ENCODE measurements at places on chromosomes 7 and 10.

- DNase-seq = no peak
These were observed 257.6 kb upstream of the LRGUK start for GRCh38 chr7:133869556-133869955.

- DNase-seq = peak; percentile 30
These were observed 94.3 kb downstream of the USP6NL start for GRCh38 chr10:11517150-11517549.

- DNase-seq = no peak
These were observed 50.2 kb upstream of the PHYHIPL start for GRCh38 chr10:59126261-59126660.

- no peak for DNase-seq
These were observed 670.6 kb downstream of the SUGCT start for GRCh38 chr7:40805361-40805760.

DNA sequence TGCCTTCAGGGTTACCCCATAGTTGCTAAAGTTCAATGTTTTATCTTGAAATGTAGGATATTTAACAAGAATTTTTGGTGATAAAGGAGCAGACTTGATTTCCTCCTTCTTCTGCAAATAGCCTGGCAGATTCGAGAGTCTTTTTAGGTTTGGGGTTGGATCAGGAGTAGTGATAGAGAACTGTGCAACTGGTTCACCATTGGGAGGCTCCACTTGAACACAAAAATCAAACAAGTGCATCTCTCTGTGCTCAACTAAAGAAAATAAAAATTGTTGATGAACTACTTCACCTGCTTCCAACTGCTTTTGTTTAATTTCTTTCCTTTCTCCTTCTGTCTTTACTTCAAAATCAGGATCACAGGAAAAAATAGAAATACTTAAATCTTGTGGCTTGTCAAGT, 58.5 kb downstream of the MACC1 start:
- no peak for DNase-seq

GRCh38 chr7:79531905-79532664, 78.6 kb upstream of the MAGI2 start:
- DNase-seq = no peak

GRCh38 chr7:90968871-90969270, 295.4 kb upstream of the FZD1 start:
- DNase-seq = no peak

DNA sequence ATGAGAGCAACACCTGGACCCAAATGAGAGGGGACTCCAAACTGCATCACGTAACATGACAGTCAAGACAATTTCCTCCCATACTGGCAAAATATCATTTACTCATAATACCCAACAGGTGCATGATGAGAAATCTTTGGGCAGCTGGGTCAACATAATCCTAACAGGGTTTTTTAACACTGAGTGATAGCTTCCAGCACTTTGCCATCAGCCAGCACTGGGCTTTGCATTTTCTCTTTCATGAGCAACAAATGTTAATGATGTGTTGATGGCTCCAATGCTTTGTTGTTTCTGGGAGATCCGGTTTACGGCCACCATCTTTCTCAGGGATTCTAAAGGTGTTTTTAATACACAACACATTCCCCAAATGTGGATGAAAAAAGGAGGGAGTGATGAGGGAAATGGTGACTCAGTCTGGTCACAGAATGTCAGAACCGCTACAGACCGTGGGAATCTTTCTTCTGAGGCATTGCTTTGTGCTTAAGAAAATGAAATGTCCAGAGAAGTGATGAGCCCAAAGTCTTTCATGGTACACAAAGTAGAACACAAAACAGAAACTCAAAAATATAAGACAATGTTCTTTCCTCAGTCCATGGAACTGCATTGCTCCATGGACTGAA, 705.7 kb upstream of the IGFBP3 start:
- no peak for DNase-seq

DNA sequence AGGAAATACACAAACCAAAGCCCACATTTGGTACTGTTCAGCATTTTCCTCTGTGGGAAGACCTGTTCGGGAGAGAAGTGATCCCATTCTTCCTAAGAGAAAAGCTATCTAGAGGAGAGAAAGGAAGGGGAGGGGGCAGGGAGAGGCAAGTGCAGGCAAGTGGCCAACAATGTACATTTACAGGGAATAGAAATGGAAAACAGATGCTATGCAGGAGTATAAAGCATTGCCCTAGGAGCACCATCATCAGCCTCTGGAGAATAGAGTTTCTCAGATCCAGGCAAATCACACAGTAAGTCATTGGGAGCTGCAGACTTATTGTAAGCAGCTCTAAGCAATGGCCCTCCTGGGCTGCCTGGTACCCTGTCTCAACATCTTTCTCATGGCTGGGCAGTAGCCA, 424.4 kb upstream of the AUTS2 start:
- no peak for DNase-seq

DNA sequence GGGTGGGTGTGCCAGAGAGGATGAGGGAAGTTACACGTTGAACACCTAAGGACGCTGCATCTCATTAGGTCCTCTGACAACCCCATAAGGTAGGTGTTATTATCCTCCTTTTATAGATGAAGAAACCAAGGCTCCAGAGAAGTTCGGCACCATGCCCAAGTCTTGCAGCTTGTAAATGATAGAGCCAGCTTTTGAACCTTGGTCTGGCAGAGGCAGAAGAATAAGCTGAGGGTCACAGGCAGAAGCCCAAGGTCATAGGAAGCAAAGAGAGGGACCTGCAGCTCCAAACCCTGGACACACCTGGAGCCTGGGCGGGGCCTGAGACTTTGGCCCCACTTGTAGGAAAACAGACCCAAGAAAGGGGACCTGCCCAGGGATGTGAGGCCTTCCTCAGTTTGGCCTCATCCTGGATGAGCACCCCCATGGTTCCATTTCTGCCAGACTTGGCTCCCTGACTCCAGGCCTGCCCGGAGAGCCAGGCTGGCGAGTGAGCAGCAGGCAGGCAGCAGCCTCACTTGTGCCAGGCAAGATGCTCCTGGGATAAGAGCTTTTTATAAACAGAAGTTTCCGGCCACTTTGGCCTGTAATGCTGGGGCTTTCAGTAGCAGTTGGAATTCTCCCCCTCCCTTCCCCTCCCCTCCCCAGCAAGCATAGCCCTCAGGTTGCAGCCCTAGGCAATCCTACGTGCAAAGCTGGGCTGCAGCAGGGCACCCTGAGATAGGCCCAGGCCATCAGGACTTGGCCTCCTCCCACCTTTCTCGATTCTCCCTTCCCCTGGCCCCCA, 2.4 kb downstream of the KCNH2 start:
- no peak for DNase-seq

DNA sequence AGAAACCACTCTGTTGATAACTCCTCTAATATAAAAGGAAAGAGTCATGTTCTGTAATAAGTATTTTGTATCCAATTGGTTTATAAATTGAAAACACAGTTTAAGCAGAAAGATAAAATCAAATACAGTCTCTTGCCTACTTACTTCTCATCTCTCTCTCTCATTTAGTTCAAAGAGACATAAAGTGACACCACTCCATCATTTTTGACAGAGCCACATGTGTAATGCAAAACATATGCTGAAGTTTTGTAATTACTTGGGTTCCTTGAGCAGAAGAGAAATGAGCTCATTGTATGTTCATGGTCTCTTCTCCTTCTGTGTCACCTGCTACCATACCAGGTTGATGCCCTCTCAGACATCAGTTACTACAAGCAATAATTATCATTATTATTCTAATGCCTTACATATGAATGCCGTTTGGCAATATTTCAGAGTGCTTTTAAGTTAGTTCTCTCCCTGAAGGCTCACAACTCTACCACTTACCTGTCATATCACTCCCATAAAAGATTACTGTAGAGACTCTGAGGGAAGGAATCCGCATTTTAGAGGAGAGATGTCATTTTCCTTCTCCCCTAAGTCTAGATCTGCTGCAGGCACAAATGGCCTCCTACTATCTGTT, 59.9 kb upstream of the SKAP2 start:
- no peak for DNase-seq

GRCh38 chr10:33955676-33956075, 621.2 kb upstream of the NRP1 start:
- no peak for DNase-seq

GRCh38 chr10:14560791-14561765, 213.6 kb downstream of the FAM107B start:
- peak; percentile 53 for DNase-seq

DNA sequence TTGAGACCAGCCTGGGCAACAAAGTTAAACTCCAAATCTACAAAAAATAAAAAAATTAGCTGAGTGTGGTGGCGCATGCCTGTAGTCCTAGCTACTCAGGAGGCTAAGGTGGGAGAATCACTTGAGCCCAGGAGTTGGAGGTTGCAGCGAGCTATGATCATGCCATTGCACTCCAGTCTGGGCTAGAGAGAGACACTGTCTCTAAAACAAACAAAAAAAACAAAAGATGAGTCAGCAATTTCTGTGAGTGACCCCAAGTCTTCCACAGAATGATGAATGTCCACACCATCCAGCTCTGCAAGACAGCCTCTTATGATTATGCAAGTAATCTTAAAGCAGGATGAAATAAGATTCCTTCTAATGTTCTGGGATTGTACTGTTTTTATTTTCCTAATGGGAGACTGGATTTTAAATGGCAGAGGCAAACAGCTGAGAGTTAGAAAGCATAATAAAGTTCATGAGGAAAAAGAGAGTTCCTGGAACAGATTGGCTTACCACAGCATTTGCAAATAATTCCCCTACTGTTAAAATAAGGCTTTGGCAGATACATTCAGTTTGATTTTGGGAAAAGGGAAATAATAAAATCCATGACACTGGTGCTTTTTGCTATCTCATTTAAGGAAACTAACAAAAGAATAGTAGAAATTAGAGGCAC, 18.9 kb upstream of the PRKAR2B start:
- no peak for DNase-seq

DNA sequence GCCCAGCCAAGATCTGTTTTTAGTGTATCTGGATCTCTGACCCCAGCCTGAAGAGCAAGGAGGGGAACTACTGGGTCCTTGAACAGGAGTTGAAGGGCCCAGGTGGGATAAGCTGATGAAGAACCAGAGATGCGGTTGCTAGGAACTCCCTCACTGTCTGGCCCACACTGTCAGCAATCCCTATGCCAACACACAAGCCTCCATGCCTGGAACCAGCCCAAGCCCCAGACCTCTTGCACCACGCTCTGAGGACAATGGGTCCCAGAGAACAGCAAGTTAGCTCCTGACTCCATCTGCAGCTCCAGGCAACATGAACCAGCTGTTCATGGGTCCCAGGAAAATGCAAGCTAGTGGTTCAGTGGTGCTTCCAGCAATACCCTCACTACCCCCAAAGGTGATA, 2.4 kb downstream of the NAT16 start:
- DNase-seq = no peak

DNA sequence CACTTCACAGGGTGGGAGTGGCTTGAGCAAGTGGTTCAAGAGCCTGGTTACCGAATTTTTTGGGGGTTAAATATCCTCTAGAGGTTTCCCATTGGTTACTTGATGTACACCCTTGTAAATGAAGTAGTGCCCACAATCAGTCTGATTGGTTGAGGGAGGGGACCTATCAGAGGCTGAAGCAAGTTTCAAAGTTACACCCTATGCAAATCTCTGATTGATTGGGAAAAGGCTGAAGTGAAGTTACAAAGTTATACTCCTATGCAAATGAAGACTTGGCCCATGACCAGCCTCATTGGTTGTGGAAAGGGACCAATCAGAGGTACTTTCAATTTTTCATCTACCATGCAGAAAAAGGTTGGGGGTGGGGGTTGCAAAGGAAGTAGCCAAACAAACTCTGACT, 34.7 kb downstream of the UBE2D4 start:
- DNase-seq = no peak

DNA sequence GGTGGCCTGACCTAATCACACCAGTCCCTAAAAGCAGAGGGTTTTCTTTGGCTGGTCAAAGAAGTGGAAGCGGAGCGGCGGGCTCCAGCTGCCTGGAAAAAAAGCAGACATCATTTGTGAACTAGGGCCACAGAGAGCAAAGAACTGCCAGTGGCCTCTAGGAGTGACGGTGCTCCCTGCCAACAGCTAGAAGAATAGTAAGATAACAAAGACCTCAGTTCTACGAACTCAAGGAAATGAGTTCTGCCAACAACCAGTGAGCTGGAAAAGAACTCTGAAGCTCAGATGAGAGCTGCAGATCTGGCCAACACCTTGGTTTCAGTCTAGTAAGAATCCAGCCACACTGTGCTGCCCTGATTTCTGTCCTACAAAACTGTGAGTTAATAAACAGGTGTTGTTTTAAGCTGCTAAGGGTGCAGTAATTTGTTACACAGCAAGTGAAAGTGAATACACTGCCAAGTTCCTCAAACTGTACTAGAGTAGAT, 178.0 kb downstream of the SRPK2 start:
- DNase-seq = peak; percentile 3

GRCh38 chr10:17009212-17009700, 120.4 kb downstream of the CUBN start:
- DNase-seq = no peak

DNA sequence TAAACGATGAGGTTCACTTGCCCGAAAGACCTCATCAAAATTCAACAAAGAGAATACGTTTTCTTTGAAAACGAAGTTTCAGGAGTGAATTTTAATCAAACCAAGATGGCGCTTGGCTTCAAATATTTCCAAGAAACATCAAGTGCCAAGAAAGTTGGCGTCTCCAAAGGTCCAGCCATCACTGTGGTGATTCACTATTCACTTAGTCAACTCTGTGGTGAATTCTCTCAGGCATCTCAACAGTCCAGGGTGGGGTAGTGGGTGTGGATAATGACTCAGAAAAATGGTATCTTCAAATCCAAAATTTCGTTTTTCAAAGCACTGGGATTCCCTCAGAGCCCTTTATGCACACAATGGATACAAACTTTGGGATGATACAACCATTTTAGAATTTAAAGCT, 133.1 kb downstream of the SVIL start:
- DNase-seq = no peak

- no peak for DNase-seq
These were observed 83.5 kb upstream of the WAC start for GRCh38 chr10:28449382-28449781.

DNA sequence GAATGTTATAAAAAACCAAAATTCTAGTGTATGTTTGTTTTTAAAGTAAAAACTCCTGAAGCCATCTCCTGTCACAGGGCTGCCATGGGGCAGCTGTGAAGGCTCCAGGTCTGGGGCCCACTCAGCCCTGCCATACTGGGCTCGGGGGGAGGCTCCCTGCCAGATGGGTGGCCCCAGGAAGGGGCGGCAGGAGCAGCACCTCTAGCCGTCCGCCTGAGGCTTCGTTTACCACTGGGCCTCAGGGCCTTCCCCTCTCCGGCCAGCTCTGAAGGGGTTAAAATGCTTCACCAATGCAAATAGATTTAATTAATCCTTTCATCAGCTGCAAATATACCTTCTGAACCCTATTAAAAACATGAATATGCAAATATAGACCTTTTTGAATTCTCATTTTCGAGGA, 139.0 kb downstream of the ELFN1 start:
- DNase-seq = no peak

GRCh38 chr10:8049045-8049864, 5.2 kb upstream of the GATA3 start:
- peak; percentile 50 for DNase-seq

- no peak for DNase-seq
These were observed 25.8 kb downstream of the DOCK1 start for GRCh38 chr10:126930883-126931503.

- DNase-seq = no peak
These were observed 39.1 kb downstream of the KCNH2 start for GRCh38 chr7:150939052-150939451.

All from activated CD8-positive, alpha-beta T cell treated with anti-CD3 and anti-CD28 coated beads for 36 hours (primary cell).